ENCODE measurements at places on chromosomes 3 and 15. TPM values are rescaled to one million over a fixed set of nuclear protein-coding genes. Genes with fewer than 3 reads are reported as not detected.

ATP13A5 gene
- total RNA-seq = not detected

COLQ gene
- not detected for total RNA-seq

ST3GAL6 gene
- 3.6 TPM for total RNA-seq

RBPMS2 gene
- total RNA-seq = not detected

DUOXA1 gene
- 0.26 TPM for total RNA-seq

GHSR gene
- total RNA-seq = not detected

CCDC39 gene
- not detected for total RNA-seq

GOLGA8M gene
- not detected for total RNA-seq

SLC6A20 gene
- total RNA-seq = 8.3 TPM

SERINC4 gene
- not detected for total RNA-seq

ATP1B3 gene
- total RNA-seq = 35.7 TPM

STAC gene
- not detected for total RNA-seq

C3orf20 gene
- not detected for total RNA-seq

CPLX3 gene
- 0.25 TPM for total RNA-seq

NR2E3 gene
- 0.13 TPM for total RNA-seq

FAM43A gene
- total RNA-seq = 0.57 TPM
